ENCODE measurements at places on chromosomes 1 and 21.
A peak's percentile ranks its signal among the peaks of the same experiment; 100 is the strongest.

DNA sequence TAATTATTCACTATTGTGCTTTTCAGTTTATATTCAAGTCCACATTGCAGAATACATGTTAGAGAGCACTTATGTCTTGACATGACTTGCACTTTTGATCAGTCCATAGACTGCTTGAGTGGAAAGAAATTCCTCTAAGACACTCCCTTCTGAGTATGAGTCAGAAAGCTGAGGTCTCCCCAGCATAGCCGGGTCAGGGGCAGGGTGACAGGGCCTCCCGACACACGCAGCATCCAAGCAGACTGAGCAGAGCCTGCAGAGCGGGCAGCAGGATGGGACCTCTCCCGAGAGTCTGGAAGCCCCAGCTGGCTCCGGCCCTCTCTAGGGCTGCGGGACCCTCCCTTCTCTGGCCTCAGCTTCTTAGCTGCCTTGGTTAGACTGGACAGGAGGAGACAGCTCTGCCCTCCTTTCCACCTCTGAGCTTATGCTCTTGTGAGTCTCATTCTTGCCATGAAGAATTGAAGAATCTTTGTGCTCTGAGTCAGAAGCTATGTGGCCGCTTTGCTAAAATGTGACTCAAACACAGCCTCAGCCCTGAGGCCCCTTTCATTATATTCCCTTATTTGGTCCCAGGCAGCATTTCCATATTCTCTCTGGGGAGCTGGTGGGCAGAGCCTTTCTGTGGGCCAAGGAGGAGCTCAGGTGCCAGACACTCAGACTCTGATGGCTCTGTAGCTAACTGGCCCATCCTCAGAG is 11.2 kb upstream of the CAPN2 start:
- peak; percentile 36 for DNase-seq

DNA sequence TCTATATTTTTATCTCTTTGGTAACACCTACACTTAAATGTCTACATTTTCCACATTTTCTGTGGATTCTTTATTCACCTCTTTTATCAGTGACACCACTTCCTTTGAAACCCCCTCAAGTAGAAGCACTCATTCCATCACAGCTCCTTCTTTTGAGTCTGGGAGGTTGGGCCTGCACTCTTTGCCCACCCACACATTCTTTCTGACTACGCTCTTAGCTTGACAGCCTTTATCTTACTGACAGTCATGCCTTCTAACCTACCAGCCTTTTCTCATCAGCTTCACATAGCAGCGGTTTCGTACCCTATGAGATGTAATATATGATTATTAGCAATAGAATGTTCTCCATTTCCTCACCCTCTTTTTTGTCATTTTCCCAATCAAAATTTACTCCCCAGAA is 151.9 kb downstream of the TNFSF18 start:
- no peak for DNase-seq

DNA sequence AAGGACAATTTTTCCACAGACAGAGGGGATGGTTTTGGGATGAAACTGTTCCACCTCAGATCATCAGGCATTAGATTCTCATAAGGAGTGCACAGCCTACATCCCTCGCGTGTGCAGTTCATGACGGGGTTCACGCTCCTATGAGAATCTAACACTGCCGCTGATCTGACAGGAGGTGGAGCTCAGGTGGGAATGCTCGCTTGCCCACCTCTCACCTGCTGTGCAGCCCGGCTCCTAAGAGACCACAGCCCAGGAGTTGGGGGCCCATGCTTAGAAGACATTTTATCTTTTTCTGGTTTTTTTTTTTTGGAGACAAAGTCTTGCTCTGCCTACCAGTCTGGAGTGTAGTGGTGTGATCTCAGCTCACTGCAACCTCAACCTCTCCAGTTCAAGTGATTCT is 16.0 kb downstream of the GNB1 start:
- DNase-seq = no peak

DNA sequence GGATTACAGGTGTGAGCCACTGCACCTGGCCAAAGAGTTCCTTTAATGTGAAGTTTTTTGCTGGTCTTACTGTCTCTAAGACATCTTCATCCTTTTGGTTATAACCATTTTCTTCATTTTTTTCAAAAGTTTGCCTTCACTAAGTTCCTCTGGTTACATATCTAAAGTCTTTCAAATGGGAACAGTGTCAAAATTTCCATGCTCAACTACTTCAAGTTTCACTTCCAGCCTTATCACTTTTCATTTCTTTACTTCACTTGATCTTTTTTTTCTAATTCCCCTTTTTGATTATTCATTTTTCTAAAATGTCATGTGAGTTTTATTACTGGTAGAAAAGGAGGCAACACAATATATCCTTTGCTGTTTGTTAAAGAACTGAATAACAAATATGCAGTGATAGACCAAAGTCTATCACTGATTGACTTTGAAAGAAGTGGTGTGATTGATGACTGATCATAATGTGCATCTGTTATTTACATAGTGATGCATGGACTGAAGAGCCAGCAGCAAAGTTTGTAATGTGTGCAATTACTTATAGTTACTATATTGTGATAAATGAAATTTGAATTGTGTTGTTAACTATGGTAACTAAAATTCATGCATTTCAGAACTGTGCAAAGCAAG is 16.0 kb upstream of the ZFYVE9 start:
- DNase-seq = no peak

GRCh38 chr1:10186331-10187025 is 23.9 kb upstream of the KIF1B start:
- DNase-seq = no peak

DNA sequence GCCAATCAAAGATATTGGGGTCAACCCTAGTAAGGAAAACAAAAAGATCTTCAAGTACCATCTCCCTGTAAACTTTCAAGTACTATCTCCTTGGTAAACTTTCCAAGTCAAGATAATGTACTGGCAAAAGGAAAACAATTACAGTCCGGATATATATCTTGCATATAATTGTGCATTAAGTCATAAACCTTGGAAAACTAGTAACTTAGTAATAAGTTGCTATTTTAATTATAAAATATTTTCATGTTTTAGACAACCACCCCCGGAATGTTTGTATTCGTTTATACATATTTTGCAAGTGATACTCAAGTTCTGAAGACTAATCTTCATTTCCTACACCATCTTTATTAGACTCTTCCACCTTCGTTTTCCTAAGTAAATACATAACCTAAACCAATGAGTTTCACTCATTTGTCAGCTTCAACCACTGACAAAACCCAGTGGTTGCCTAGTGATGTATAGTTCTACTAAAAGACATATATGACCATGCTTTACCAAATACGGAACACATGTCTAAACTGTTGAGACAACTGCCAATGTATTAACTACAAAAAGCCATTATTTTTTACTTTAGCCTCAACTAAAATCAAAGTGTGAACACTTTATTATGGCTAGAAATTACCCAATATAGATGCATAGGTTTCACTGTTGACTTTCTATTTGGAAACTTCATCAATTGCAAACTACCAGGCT is 1.7 kb downstream of the AKT3 start:
- no peak for DNase-seq

DNA sequence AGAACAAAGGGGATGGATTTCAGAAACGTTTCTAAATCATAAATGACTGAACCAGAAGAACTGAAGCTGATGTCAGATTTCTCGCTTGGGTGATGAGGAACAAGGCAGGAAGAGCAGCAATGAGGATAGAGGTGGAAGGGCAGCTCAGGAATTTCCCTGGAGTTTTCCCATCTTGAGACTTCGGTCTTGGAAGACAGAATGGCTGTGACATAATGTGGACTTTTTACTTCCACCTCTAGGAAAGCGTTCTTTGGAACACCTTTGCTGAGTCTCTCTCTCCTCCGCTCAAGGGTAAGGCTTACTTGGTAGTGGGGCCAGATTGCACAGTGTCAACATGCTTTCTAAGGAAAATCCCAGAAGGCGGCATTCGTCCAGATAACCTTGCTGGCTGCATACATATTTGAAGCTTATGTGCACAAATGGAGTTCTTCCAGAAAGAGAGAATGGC is 36.6 kb downstream of the DEGS1 start:
- peak; percentile 71 for DNase-seq

GRCh38 chr1:38991638-38992411 is 749 bp downstream of the AKIRIN1 start:
- no peak for DNase-seq

- no peak for DNase-seq
Observed at GRCh38 chr1:208985231-208985630, 598.3 kb upstream of the CAMK1G start.

DNA sequence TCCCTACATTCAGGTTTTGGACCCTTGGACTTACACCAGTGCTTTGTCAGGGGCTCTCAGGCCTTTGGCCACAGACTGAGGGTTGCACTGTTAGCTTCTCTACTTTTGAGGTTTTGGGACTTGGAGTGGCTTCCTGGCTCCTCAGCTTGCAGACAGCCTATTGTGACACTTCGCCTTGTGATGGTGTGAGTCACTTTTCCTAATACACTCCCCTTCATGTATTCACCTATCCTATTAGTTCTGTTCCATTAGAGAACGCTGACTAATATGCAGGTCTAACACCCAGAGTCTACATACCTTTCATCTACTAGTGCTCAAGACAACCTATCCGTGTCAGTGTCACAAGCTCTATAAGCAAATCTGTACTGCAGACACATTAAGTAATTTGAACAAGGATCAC is 605.3 kb downstream of the KCNT2 start:
- no peak for DNase-seq

DNA sequence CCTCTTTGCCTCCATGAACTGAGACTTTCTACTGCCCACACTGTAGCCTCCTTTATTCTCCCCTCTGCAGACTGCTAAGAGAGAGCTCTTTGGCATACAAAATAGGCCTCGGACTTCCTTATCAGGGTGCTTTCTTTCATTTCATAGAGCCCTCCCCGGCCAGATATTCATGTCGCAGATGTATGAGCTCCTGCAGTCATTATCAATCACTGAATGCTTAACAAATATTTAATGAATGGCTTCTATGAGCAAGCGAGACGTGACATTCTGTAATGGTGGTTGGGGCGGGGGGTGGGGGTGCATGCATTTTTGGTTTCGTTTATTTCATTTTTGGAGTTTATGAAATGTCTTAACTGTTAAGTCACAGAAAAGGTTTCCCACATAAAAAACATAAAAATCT is 344.8 kb upstream of the KAZN start:
- DNase-seq = no peak

DNA sequence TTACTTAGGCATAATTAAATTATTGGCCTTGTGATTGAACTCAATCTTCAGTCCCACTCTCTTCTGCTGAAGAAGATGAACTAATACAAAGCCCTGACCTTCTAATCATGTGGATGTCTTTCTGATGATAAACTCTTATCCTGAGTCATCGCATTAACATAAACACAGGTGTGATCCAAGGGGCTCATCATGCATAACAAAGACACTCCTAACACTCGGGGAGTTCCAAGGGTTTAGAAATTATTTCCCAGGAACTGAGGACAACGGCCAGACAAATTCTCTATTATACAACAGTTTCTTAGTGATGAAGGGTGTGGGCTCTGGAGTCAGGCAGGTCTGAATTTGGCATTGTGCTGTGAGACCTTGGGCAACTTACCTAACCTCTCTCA is 18.0 kb downstream of the DUSP10 start:
- DNase-seq = no peak

GRCh38 chr1:52533713-52534112 is 19.2 kb downstream of the TUT4 start:
- no peak for DNase-seq

DNA sequence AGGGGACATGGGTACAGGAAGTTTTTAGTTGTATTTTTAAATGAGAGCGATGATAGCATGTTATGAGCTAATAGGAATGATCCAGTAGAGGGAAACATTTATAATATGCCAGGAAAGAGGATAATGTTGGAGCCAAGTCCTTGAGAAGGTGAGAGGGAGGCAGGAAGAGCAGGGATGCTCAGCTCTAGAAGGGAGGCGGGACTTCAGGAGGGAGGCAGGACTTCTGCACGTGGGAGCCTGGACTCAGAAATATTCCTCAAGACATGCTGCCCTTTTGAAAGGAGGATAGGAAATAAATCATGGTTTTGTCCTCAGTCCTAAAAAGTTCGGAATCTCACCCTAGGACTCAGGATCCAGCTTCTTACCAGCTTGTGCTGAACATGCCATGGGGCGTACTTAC is 5.9 kb downstream of the ADARB1 start:
- DNase-seq = no peak

DNA sequence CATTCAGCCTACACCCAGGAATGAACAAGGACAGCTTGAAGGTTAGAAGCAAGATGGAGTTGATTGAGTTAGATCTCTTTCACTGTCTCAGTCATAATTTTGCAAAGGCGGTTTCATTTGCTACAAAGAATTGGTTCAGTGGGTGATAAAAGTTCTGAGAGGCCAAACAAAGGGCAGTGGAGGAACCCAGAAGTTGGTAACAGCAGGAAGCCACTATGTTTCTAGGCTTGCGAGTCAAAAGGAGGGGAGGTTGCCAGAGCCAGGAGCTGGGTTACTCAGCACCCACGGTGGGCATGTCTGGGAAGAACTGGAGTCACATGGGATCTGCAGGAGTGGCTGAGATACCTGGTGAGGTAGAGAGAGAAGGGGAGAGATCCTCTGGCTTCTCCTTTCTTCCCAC is 64.2 kb upstream of the MRPS6 start:
- DNase-seq = no peak

DNA sequence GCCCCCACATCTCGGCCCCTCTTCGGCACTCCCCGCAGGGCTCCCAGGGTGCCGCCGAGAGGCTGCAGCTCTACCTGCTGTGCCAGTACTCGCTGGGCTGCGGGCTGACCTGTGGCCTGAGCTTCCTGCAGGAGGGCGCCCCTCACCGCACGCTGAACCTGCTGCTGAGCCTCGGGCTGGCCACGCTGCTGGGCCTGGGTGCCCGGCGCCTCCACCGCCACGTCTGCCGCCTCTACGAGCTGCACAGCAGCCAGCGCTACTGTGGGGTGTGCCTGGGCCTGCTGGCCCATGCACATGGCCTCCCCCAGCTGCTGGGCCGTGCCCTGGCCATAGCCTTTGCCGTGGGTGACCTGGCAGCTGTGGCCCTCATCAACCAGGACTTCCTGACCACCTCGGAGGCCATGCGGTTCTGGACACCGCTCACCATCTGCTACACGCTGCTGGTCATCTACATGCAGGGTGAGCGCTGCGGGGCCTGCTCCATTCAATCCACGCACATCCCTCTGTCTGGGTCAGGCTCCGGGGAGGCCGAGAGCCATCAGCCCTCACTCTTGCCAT is 1.9 kb downstream of the TMEM82 start:
- no peak for DNase-seq

DNA sequence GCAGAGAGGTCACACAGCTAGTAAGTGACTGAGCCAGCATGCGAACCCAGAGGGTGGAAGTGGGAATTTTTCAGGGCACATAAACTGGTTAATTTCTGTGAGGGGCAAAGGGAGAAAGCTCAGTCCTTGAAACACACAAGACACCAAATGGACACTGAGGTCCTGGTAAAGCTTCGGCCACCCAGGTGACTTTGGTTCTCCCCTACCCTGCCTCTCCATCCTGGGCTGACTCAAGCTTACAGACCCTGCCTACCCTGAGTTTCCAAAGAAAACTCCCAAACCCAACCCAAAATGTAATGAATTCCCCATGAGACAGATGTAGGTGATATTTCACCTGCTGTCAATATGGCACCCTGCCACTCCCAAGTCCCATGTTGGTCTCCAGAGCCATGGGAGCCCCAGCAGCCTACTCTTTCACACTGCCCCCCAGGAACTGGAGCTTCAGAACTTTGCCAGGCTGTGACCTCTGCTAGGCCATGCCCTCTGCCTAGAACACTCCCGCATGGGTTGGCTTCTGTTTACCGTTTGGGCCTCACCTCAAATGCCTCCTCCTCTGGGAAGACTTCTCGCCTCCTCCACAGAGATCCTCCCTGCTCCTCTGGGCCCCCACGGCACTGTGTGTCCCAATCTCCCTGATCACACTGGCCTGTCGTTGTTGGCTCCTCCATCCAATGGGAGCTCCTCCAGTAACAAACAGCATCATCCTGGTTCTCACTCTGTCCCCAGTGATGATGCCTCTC is 3.7 kb upstream of the LRP8 start:
- no peak for DNase-seq

GRCh38 chr1:182957902-182958395 is 5.0 kb upstream of the SHCBP1L start:
- DNase-seq = no peak
